Activated CD4-positive, alpha-beta T cell treated with anti-CD3 and anti-CD28 coated beads, Interleukin-2, amount 50 U/mL, for 4 hours (primary cell): ENCODE measurements at places on chromosomes 6 and 20.

- no peak for DNase-seq
Observed at GRCh38 chr20:53070706-53071392, 98.7 kb downstream of the TSHZ2 start.

DNA sequence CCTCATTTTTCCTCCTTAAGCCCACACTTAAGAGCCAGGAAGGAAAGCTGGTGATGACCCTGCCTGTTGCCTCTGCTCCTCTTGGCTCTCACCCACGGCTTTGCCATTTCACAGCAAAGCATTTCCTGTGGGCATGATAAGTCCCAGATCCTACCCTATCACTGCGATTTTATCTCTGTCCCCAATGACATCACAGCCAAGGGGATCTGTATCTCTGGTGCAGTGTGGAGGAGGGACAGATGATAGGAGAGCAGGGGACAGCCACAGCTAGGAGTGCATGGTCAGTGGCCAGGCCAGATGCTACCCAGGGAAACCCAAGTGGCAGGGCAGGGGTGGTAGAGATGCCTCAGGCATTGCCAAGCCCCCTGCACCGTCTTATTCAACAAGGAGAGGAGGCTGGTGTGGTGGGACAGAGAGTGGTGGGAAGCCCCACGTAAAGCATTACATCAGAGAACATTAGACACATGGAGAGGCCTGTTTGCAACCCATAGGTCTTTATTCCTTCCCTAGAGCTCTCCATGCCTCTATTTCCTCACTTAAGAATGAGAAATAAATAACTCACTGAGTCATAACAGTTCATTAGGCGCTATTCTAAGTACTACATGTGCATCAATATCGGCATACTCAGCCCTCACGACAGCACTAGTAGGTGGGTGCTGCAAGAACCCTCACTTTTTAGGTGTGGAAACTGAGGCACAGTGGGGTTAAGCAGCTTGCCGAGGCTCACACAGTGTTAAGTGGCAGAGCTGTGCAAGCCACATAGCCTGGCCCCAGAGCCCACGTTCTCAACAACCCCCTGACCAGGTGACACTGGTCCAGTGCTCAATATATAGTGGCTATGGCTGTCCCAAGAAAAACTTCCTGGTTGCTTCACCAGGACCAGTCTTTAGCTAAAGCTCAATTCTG lies 4.6 kb downstream of the TFEB start:
- no peak for DNase-seq

GRCh38 chr20:49700411-49701185 lies 13.1 kb downstream of the B4GALT5 start:
- DNase-seq, result no peak

DNA sequence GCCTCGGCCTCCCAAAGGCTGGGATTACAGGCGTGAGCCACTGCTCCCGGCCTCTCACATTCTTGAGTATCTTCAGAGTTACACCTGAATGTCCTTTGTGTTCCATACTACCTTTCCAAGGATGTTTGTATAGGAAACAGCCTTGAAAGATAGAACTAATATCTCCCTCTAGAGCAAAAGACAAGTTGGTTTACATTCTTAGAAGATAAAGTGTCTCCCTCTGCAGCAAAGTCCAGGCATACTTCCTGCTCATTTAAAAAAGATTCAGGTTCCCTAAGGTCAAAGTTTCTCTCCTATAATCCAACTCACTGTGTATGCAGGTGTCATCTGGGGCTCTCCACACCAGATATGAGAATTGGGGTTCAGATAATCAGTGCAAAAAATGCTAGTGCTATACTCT lies 224.4 kb downstream of the TPBG start:
- no peak for DNase-seq

GRCh38 chr6:157223021-157223430 lies 100.3 kb downstream of the TMEM242 start:
- DNase-seq, result no peak

DNA sequence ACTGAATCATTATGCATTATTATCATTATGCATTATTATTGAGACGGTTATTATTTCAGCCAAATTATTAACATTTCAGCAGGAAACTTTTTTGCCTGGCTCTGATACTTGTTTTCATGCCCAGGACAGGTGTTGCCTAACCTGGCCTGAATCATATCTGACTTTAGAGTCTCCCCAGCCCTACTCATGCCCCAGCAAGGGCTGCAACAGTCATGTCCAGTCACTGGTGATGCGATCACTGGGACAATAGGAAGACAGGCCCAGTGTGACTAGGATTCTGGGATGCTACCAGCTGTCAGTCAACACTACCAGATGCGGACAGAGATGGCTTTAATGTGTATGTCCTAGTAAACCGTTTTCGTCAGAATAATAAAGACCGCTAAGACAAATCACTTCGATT lies 285.0 kb downstream of the KHDC1L start:
- no peak for DNase-seq

- DNase-seq, result no peak
Observed at GRCh38 chr6:26531897-26532296, 6.3 kb upstream of the HMGN4 start.

- no peak for DNase-seq
Observed at GRCh38 chr20:56933331-56933698, 304.2 kb downstream of the TFAP2C start.

GRCh38 chr20:58042591-58042990 lies 185.9 kb downstream of the ANKRD60 start:
- no peak for DNase-seq

DNA sequence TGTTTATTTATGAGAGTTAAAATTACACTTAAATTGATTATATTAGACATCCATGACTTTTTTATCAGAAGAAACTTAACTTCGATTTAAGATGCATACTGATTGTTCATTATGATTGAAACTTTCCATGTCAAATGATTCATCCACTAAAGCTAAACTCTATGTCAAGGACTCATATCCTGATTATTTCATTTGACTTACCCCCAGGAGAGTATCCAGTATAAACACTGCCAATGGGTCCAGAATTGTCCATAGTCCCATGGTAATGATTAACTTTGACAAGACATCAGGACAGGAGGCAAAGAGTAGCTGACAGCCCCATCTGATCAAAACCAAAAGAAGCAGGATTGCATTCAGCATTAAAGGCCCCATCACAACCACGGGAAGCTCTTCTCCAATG lies 709.9 kb downstream of the TFAP2A start:
- no peak for DNase-seq

- DNase-seq, result no peak
Observed at GRCh38 chr20:15902493-15902892, 670.8 kb downstream of the KIF16B start.

DNA sequence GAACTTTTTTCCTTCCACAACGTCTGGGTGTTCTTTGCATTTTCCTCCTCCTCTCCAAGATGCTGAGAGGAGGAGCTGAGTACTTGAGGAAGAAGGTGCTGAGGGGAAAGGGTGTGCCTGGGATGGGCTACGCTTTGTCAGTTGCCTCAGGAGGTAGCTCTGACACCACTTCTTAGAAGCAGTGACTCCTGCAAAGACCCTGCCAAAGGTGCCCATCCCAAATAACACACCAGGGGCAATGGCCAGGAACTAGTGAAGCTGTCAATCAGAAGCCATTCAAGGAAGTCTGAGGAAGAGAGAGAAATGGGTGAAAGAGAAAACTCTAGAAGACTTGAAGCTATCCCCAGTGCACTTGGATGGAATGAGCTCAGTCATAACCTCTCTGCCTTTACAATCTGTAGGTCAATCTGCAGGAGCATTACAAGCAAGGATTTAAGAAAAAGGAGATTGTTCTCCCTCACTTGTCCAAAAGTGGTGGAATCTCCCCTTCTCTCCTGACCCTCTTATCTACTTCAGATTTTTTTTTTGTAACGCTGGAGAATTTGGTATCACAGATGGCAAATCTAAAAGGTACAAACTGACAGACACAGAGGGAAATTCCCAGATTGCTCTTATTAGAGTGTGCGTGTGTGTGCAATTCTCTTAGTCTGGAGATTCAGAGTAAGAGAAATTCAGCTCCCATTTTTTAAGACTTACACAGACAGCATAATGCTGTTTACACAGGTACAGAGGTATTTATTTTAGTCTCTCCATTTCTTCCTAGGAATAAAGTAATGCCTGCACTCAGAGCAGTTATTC lies 242.6 kb downstream of the GMPR start:
- no peak for DNase-seq

DNA sequence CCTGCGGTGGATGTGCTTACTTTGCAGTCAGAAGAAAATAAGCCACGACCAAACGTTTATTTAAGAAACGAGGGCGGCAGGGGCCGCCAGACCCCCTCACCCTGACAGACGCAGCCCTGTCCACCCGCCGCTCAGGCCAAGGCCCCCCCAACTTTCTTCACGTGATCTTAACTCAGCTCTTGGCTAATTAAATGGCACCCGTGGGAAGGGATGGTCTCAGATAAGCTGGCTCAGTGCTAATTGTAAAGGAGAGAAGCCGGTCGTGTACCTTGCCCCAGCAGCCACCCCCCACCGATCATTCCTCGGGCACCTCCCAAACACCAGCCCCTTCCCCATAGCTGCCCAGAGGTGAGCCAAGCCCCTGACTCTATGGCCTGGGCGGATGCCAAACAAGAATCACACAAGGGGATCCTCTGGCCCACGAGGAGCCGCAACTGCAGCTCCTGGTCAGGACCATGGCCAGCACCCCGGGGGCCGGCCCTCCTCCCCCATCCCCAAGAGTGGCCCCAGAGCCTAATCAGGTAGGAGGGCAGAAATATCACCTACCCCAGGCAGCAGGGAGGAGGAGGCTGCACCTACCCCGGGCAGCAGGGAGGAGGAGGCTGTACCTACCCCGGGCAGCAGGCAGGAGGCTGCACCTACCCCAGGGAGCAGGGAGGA lies 11.2 kb downstream of the KCNQ2 start:
- no peak for DNase-seq

- DNase-seq, result no peak
Observed at GRCh38 chr20:37789408-37789807, 95.6 kb downstream of the CTNNBL1 start.

- DNase-seq, result no peak
Observed at GRCh38 chr20:4821590-4821989, 99.9 kb downstream of the PRND start.

GRCh38 chr20:60001108-60001507 lies 42.9 kb downstream of the CDH26 start:
- DNase-seq, result no peak

GRCh38 chr20:57787151-57787989 lies 77.6 kb upstream of the PMEPA1 start:
- DNase-seq, result no peak

DNA sequence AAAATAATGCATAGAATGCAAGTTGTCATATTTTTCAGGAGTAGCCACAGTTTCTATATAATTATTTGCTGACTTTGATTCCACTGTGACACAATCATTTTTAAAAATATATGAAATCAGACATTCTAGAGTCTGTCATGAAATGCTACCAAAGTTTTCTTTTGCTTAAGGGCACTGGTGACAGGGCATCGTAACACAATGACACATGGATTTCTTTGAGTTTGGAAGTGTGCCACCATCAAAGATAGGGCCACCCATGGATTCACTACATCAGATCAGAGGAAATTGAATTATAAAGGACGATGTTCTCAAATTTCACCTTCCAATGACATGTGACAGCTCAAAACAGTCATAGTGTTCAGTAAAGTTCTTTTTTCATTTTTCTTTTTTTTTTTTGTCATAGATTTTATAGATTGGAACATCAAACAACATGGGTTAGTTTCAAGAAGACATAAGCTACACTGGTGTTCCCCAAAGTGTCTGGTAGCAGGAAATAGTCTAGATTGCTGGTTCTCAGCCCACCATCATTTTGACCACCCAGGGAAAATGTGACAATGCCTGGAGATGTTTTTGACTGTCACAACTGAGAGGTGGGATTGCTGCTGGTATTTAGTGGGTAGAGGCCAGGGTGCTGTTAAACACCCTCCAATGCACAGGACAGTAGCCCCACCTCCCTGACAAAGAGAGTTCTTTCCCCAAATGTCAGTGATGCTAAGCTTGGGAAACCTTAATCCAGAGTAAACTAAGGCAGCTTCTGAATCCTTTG lies 123.8 kb upstream of the DOK5 start:
- DNase-seq, result no peak

- DNase-seq, result no peak
Observed at GRCh38 chr6:4363656-4364055, 228.3 kb upstream of the ECI2 start.

DNA sequence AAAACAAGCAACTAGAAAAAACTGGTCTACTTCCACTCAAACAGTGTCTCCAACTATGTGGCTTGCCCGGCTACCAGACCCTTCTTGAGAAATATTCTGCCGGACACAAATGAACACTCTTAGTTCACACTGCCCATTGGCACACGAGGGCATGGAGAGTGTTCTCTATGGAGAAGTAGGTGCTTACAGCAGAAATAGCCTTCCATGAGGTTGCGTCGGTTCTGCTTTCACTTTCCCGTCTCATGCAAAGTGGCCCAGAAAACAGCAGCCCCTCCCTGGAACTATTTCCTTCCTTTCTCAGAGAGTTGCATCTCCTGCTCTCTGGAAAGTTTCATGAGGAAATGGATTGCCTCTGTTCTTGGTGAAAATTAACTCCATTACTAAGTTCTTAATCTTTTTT lies 9.5 kb upstream of the HLA-DOA start:
- DNase-seq, result peak; percentile 29

- no peak for DNase-seq
Observed at GRCh38 chr6:169320013-169320412, 66.4 kb upstream of the THBS2 start.

- DNase-seq, result no peak
Observed at GRCh38 chr20:1422753-1423152, 29.9 kb upstream of the FKBP1A start.

GRCh38 chr6:34190504-34191122 lies 44.7 kb upstream of the GRM4 start:
- no peak for DNase-seq

- DNase-seq, result no peak
Observed at GRCh38 chr6:39870950-39871349, 63.3 kb downstream of the MOCS1 start.

DNA sequence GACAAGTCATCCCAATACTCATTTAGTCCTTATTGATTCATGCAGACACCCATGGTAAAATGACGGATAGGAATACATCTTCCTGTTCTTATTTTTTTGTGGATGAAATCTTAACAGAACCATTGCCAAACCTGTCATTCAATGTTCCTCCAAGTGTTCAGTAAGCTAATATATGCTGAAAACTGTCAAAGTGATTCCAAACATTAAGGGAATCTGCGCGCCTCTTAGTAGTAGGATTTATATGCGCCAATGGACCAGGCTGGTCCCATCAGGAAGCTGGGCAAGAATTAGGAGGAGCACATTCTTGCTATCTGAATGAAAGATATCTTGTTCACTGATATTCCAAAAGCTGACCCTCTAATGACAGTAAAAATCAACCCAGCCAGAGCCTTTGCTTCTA lies 168.9 kb upstream of the STMND1 start:
- no peak for DNase-seq

DNA sequence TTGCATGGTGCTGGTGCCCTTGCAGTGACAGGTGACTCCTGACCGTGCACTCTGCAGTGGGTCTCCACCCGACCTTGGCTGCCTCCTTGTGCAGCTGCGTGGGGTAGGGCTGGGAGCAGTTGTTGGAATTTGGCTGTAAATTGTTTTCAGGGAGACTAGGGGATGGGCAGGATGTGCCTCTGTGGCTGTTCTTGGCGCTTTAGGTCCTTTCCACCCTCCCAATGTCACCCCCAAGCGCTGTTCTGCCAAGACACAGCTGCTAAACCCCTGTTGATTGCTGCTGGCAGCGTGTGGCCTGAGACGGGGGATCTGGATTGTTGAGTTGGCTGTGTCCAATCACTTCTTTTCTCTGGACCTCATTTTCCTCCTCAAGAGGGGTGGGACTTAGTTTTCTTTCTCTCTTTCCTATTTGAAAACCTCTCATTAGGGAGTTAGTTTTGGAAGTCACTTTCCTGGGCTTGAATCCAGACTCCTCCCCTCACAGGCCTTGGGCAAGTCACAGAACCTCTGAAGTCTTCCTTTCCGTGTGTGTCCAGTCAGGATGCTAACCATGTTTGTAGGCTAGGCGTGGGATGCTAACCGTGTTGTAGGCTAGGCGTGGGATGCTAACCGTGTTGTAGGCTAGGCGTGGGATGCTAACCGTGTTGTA lies 8.5 kb downstream of the IGF2R start:
- DNase-seq, result no peak
